Pulmonary artery endothelial cell (primary cell): ENCODE measurements at places on chromosomes 5 and 9. TPM values are rescaled to one million over a fixed set of nuclear protein-coding genes. Genes with fewer than 3 reads are reported as not detected.

The FBXW2 gene
- total RNA-seq, result 39.1 and 49.9 TPM in 2 replicates

The WDR36 gene
- total RNA-seq, result 69.2 and 72.3 TPM in 2 replicates

The IFNA13 gene
- total RNA-seq, result not detected in 2 replicates

The OMD gene
- total RNA-seq, result 0.04 and 0.07 TPM in 2 replicates

The NSUN2 gene
- 81.8 and 91.5 TPM in 2 replicates for total RNA-seq

The RASGEF1C gene
- not detected in 2 replicates for total RNA-seq

The ITGA1 gene
- total RNA-seq, result 2.2 and 5.2 TPM in 2 replicates

The SLC6A19 gene
- not detected in 2 replicates for total RNA-seq
